ENCODE measurements at places on chromosomes 16 and 17.
A peak's percentile ranks its signal among the peaks of the same experiment; 100 is the strongest.

DNA sequence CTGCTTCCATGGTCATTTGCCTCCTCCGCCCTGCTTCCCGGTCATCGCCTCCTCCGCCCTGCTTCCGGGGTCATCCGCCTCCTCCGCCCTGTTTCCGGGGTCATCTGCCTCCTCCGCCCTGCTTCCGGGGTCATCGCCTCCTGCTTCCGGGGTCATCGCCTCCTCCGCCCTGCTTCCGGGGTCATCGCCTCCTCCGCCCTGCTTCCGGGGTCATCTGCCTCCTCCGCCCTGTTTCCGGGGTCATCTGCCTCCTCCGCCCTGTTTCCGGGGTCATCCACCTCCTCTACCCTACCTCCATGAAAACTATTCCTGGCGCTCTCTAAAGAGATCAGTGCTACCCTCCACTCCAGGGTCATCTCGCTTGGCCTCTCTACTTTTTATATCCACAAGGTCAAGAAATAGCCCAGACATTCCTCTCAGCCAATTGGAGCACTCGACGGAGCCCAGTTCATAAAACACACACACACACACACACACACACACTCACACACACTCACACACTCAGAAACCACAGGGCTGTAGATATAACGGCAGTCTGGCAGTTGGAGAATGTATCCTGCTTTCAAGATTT, 44.8 kb downstream of the TRARG1 start:
- DNase-seq, result no peak

DNA sequence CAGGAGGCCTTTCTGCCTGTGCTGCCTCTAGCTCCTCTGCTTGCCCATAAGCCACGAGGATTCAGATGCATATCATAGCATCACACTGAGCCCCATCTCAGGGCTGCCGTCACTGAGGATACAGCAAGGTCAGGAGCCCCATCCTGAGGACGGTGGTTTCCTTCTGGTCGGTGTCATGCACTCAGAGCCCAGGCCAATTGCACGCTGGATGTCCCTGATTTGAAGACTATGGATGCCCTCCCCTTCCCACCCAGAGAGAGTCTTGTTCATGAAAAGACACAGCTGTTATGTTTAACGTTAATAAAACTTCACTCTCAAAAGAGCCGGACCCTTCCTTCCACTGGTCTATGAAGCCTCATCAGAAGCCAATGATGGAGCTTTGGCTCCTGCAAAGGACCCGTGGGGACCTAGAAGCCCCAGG, 19.9 kb downstream of the COTL1 start:
- DNase-seq, result no peak

GRCh38 chr16:30525844-30526136, 576 bp downstream of the ZNF768 start:
- no peak for DNase-seq

- no peak for DNase-seq
These were observed 1.4 kb downstream of the CENPV start for GRCh38 chr17:16351831-16352230.

GRCh38 chr16:72837846-72838585, 209.9 kb downstream of the ZFHX3 start:
- no peak for DNase-seq

DNA sequence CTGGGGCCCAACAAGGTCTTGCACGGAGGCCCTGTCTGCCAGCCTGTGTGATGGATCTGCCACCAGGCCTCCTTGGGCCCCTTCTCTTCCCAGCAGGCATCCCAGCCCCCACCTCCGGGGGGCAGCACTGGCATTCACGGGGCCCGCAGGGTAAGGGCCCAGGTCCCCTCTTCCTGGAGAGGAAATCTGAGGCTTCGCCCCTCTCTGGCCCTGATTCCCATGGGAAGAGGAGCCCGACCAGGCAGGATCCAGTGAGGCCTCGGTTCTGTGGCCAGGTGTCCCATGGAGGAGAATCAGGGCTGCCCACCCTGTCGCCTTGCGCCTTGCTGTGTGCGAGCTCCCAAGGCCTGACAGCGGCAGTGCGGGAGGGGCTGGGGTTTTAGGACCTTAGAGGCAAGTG, 48.4 kb downstream of the PDPK1 start:
- DNase-seq, result no peak

- DNase-seq, result no peak
These were observed 1.4 kb downstream of the STAT5A start for GRCh38 chr17:42289611-42290181.

DNA sequence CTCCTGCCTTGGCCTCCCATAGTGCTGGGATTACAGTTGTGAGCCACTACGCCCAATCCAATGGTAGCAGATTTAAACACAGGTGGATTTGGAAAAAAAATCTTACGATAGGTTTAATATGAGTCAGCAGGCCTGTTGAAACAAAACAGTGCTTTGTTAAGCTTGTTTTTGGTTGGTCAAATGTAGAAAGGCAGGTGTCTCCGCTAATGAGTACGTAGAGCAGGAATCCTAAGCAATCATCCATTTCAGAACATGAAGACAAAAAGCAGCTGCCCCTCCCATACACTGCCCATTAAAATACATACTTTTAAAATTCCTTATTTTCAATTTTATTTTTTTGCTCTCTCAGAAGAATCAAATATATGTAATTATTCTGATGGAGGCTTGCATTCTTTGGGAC, 1.9 kb upstream of the WWOX start:
- no peak for DNase-seq

GRCh38 chr16:57500578-57501111, 14.4 kb upstream of the DOK4 start:
- DNase-seq, result no peak

DNA sequence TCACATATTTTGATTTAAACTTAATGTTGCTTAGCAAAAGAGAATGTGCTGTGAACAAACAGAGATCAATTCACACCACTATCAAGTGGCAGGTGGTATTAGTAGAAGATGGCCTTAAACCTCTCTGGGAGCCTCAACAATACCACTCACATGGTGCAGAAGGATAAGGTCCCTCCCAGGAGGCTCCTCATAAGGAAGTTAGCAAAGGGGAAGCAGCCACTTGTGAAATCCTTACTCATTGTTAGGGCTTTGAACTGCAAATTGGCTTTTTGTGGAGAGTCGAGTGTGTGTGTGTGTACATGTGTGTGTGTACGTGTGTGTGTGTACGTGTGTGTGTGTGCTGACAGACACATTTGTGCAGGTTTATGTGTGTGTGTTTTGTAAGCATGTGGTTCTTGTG, 48.9 kb upstream of the ASIC2 start:
- DNase-seq, result peak; percentile 74

DNA sequence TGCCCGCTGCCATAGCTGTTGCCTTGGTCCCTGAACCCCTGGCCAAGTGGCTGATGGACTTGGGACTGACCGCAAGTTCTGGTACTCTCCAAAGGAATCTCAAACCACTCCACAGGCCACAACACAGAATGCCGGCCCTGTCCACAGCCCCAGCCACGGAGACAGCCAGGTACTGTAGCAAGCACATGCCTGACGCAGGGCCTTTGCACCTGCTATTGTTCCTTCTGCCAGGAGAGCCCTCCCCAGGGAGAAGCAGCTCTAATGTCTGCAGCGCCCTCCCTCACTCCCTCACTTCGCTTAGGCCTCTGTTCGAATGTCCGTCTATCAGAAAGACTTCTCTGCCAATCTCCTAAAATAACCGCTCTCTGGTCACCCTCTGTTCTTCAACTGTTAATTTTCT, 15.4 kb downstream of the RTN4RL1 start:
- DNase-seq, result no peak

GRCh38 chr17:13600475-13601321, 1.0 kb downstream of the HS3ST3A1 start:
- DNase-seq, result no peak

GRCh38 chr16:74468807-74469525, 47.7 kb upstream of the CLEC18B start:
- DNase-seq, result no peak
